NCI-H146 (cell line): ENCODE measurements at places on chromosomes 16 and 17.
A peak's percentile ranks its signal among the peaks of the same experiment; 100 is the strongest.

DNA sequence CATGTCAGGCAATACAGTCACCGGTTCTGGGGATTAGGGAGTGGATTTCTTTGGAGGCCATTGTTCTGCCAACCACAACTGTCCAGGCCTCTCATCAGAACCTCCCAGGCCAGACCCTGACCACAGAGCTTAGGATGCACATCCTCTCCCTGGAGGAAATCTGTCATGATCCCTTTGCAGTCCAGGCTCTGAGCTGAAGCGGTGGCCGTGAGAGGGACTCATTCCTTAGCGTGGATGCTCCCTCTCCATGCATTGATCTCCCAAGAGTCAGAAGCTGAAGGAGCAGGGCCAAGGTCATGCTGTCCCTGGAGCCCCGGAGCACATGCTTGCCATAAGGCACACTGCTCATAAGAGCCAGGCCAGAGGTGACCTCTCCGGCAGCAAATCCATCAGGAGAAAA, 181.4 kb downstream of the COPRS start:
- no peak for DNase-seq

DNA sequence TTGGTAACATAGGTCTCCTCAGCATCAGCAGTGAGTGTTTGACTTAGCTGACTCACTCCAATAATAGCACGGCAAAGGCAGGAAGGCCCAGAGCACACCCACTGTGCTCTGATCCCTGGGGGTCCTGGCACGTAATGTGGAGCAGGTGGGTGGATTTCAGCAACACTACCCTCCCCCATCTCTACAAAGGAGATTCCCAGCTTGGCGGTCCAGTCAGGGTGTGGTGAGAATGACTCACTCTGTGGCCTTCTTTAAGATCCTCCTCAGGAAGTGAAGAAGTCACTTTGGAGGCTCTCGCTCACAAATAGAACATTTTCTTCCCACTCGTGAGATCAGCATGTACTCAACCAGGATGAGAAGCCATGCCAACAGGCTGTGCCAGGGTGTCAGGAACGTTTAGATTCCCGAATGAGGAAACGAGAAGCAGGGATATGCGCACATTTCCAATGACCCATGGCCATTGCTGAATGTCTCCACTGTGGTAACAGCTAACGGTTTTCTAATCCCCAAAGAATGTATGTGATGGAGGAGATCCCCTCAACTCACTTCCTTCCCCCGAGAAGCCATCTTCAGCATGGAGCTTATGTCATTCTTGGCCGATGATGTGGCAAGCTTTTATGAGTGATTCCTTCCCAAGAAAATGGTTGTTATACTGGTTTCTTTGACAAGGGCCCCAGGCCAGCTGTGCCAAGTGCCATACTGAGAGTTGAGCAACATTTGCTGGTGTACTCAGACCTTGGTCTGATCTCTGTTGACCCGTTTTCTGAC, 365.2 kb downstream of the C16orf95 start:
- DNase-seq: no peak

DNA sequence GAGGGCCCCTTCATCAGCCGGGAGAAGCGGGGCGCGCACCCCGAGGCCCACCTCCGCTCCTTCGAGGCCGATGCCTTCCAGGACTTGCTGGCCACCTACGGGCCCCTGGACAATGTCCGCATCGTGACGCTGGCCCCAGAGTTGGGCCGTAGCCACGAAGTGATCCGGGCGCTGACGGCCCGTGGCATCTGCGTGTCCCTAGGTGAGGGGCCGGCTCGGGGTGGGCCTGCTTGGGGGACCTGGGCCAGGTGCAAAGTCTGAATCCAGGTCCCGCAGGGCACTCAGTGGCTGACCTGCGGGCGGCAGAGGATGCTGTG, 3.5 kb downstream of the CEMP1 start:
- no peak for DNase-seq

GRCh38 chr17:44001461-44001920, 2.9 kb upstream of the NAGS start:
- no peak for DNase-seq

DNA sequence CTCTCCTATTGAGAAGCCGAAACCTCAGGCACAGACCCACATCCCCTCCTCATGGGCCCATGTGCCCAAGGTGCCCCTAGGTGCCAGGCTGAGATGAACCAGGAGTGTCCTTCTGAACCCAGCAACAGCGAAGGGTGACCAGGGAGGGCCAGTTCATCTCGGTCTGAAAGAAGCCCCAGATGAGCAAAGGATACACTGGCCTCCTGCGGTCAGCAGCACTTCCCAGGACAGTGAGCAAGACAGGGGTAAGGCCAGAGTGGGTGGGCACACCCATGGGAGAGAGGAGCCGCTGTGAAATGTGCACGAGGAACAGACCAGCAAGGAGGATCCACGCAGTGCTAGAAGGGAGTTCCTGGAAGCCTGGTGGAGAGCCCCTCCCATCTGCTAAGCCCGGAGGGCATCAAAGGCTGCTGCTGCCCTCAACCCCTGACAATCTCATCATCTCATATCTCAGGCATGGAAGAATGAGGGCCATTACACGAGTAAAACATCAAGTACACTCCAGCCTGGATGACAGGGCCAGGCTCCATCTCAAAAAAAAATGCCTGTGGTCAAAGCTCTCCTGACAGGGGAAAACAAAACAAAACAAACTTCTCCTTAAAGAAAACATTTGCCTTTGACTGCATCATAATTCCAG, 3.3 kb upstream of the HBZ start:
- peak; percentile 62 for DNase-seq
